ENCODE measurements at places on chromosomes 7 and 10.

GRCh38 chr10:35058134-35058533 lies 32.0 kb downstream of the CUL2 start:
- DNase-seq, result no peak

DNA sequence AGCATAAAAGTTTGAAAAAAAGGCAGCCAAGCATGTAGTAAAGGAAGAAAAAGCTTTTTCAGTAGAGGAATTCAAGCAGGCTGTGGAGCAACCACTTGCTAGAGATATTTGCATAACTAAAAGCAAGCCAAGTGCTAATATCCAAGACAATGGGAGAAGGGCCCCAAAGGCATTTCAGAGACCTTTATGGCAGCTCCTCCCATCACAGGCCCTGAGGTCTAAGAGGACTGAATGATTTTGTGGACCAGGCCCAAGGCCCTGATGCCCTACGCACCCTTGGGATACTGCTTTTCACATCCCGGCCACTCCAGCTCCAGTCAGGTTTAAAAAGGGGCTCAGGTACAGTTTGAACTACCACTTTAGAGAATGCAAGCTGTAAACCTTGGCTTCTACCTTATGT lies 261.7 kb upstream of the SEMA3C start:
- DNase-seq, result no peak

GRCh38 chr7:14125998-14126397 lies 136.5 kb upstream of the ETV1 start:
- no peak for DNase-seq

GRCh38 chr10:88865281-88865876 lies 13.7 kb upstream of the ANKRD22 start:
- no peak for DNase-seq

GRCh38 chr10:29238523-29239135 lies 50.2 kb upstream of the LYZL1 start:
- DNase-seq, result no peak

DNA sequence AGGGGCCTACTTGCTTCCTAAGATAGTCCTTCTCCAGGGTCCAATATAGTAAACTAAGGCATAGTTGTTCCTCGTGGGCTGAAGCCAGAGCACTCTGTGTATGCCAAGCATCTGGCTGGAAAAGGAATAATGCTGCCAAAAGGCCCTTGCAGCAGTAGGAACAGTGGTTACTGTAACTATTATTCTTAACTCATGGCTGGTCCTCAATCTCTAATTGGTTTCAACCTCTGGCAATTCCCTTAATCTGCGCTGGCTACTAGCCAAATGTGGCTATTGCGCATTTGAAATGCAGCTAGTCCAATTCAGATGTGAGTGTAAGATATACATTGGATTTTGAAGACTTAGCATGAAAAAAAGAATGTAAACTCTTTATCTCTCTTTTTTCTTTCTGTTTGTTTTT lies 27.8 kb upstream of the LBX1 start:
- DNase-seq, result no peak

DNA sequence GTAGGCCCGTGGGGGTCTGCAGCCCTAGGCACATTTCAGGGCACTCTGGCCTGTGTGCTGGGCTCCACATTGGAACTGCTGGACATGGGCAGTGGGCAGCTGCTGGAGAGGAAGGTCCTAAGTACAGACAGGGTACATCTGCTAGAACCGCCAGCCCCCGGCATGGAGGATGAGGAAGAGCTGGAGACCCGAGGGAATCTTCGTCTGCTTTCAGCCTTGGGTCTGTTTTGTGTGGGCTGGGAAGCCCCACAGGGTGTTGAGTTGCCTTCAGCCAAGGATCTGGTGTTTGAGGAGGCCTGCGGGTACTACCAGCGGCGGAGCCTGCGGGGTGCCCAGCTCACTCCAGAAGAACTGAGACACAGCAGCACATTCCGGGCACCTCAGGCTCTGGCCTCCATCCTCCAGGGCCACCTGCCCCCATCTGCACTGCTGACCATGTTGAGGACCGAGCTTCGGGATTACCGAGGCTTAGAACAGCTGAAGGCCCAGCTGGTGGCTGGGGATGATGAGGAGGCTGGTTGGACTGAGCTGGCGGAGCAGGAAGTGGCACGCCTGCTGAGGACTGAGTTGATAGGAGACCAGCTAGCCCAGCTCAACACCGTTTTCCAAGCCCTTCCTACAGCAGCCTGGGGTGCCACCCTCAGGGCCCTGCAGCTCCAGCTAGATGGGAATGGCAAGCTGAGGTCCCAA lies 1.4 kb downstream of the HPS6 start:
- DNase-seq, result no peak

- no peak for DNase-seq
Observed at GRCh38 chr10:68223535-68224165, 8.3 kb downstream of the ATOH7 start.

- no peak for DNase-seq
Observed at GRCh38 chr10:81984428-81984827, 109.4 kb downstream of the NRG3 start.

DNA sequence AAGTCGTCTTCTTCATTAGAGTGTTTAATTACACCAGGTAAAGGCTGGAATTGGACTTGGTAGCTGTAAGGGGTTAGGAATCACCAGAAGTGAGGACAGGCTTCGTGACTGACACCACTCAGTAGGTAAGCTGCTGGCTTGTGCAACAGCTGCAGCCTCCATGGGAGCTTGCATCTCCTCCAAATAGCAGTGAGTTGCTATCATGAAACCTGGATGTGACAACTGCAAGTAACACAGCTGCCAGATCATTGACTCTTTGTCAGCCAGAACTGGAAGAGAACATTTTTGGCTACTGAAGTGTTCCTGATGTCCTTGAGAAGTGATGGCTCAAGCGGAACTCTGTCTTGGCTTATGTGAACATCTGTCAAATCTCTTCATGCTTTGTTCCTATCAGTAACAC lies 64.1 kb upstream of the MSRB2 start:
- DNase-seq, result no peak

GRCh38 chr7:5210751-5211338 lies 20.8 kb downstream of the WIPI2 start:
- DNase-seq, result no peak

GRCh38 chr10:43234471-43235041 lies 32.3 kb downstream of the RASGEF1A start:
- no peak for DNase-seq

DNA sequence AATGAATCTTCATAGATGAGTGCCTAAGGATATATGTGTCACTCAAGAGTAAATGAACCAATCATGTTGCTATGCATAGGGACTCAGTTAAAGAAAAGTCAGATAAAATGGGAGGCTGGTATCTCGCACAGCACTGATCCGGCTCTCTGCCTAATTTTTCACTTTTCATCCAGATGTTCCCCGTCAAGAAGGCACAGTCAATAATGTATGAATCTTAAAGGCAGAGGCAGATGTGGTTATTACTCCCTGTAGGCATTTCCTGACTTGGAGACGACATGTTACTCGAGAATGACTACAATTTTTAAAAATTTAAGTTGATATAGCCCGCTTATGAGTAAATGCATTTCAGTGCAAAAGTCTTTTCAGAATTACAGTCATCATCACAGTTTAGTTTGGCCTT lies 113.6 kb downstream of the TBXAS1 start:
- no peak for DNase-seq

- no peak for DNase-seq
Observed at GRCh38 chr7:38105874-38106483, 72.1 kb upstream of the STARD3NL start.

DNA sequence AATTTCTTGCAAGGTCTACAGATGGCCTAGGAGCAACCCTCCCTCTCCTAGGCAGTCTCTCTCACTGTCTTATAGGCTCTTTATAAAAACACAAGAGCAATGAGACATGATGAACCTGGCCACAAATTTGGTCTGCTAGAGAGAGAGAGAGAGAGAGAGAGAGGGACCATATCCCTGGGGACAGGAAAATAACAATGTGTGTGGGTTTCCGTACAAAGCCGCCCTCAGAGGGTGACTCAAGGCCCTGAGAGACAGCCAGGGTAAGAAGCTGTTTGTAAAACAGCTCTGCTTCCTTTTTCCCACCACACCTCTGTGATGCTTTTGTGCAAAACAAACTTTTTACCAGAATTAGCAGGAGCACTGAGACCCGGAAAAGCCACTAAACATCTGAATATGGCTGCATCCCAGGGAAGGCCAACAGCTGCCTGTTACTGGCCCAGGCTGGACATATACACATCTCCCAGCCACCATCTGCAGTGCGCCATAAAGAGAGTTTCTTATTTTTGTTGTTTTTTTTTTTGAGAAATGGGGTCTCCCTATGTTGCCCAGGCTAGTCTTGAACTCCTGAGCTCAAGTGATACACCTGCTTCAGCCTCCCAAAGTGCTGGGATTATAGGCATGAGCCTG lies 18.4 kb downstream of the GIMAP5 start:
- DNase-seq, result peak; percentile 79

DNA sequence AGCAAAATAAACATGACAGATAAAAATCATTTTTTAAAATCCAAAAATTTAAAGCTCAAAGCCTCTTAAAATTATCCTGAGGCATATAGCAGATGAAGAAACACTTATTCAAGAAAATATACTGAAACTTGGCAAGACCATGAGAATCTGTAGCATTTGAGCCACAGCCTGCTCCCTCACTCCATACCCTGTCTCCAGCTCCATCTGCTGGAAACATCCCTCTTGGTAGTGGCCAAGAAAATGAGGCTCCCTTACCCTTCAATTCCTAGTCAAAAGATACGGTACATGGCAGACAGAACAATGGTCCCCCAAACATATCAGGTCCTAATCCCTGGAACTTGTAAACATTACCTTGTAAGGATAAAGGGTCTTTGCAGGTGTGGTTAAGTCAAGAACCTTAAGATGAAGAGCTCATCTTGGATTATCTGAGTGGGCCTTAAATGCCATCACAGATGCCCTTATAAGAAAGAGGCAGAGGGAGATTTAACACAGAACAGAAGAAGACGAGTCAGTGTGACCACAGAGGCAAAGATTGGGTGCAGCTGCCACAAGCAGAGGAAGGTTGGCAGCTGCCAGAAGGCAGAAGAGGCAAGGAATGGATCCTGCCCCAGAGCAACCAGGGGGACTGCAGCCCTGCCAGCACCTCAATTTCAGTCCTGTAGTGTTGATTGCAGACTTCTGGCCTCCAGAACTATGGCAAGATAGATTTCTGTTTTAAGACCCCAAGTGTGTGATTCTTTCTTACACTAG lies 149.4 kb downstream of the ZNF248 start:
- no peak for DNase-seq

DNA sequence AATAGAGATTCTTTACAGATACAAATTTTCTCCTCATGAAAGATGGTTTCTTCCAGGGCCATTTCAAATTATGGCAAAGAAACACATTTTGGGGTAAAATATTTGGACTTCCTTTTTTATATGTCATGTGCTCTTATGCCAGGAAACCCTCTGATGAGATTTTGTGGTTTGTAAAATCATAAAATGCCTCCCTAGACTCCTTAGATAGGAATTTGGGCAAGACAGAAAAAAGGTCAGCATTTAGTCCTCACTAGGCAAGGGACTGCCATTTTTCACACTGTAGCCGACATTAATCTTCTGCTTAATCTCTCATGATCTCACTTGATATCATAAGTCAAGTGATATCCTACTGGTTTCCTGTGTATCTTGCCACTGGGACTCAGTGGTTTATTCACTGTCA lies 286.4 kb downstream of the ARHGAP12 start:
- DNase-seq, result no peak

DNA sequence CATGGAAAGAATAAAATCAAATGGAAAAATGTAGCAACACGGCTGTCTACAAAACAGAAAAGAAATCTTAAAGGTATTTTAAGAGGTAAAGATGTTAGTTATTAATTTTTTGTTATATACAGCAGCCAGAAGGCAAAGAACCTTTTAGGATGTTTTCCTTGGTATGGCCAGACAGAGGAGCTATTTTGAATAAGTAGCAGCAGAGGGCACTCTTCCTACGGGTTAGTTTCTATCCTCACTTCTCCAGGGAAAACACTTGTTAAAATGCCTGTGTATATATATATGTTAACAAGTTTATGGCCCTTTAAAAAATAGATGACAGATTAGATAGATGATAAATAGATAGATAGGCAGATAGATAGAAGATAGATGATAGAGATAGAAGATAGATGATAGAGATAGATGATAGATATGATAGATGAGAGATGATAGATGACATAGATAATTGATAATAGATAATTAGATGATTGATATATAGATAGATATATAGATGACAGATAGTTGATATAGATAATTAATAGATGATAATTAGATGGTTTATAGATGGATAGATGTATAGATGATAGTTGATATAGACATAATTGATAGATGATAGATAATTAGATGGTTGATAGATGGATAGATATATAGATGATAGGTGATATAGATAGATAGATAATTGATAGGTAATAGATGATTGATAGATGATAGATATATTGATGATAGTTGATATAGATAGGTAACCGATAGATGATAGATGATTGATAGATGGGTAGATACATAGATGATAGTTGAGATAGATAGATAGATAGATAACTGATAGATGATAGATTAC lies 57.8 kb upstream of the WIPF3 start:
- no peak for DNase-seq

DNA sequence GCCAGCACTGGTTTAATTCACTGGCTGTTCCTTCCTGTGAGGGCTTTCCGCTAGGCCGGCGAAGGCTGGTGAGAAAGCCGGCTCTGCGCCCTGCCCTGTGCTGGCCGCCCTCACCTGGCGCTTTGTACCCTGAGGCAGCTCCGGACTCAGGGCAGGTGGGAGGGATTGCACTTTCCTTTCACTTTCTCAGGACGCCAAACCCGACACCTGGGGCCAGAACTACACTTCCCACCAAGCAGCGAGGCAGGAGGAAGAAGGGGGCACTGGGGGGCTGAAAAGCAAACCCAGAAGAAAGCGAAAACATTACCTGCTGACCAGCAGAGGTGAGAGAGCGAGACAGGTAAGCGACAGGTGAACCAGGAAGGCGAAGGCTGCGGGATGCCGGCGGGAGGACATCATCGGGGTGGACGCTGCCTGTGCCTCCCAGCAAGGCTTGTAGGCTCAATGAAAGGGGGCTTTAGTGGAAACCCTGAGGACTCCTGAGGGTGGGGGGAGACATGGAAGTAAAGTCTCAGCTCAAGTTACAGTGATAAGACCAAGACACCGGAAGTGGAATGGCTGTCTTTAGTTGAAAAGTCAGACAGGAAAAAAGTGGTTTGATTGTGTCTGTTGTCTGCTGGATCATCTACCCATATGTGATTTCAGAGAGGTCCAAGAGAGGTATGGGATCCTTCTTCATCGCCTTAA lies at the start of gene RAB19:
RAB19 (plus strand) TSS at position 181 of the 687 bp plus-strand sequence. CDS start 3,589 bp downstream, outside the sequence.
- peak; percentile 60 for DNase-seq

- no peak for DNase-seq
Observed at GRCh38 chr7:124168616-124169015, 135.7 kb upstream of the TMEM229A start.

- DNase-seq, result no peak
Observed at GRCh38 chr7:156739596-156739995, 99.0 kb downstream of the RNF32 start.

DNA sequence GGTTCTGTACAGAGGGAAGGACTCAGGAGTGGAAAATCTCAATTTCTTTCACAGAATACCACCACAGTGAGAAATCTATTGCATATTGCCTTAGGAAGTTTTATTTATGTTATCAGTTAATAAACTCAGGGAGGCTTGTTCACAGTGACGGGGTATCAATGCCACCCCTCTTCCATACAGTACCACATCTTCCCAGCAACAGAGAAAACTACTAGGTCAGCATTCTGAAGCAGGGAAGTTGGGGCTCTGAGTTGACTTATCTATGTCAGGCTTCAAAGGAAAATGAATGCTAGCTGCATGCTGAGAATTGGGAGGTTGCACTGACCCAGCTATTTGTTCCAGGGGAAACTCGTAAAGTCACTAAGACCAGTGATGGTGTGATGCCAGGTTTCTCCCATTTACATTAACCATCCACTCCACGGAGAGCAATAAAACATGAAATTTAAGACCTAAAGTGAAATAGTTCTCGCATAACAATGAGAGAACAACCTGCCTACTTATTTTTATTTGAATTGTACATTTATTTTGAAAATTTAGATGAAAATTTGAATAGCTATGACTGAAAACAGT lies 266.7 kb downstream of the RNLS start:
- no peak for DNase-seq

All from stimulated activated effector memory CD8-positive, alpha-beta T cell treated with anti-CD3 and anti-CD28 coated beads, Interleukin-12 subunit alpha, Interleukin-12 subunit beta, amount 100 ng/mL, for 72 hours (primary cell).